ENCODE measurements at places on chromosomes 12 and 14.

DNA sequence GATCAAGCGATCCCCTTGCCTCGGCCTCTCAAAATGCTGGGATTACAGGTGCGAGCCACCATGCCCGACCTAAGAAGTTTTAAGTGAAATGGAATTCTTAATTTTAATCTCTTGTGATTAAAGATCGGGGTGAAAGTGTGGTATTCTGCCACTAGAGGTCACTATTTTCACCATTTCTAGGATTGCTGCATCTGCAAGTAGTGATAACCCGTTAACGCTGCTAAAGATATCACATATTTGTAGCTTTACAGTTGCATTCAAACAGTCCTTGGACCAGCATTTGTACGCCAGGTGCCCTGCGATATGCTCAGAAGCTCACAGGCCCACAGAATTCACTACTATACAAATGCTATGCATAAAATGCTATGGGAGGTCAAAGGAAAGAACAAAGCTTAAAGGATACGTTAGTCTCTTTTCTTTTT is 19.3 kb downstream of the CCDC62 start:
- DNase-seq = peak; percentile 87

DNA sequence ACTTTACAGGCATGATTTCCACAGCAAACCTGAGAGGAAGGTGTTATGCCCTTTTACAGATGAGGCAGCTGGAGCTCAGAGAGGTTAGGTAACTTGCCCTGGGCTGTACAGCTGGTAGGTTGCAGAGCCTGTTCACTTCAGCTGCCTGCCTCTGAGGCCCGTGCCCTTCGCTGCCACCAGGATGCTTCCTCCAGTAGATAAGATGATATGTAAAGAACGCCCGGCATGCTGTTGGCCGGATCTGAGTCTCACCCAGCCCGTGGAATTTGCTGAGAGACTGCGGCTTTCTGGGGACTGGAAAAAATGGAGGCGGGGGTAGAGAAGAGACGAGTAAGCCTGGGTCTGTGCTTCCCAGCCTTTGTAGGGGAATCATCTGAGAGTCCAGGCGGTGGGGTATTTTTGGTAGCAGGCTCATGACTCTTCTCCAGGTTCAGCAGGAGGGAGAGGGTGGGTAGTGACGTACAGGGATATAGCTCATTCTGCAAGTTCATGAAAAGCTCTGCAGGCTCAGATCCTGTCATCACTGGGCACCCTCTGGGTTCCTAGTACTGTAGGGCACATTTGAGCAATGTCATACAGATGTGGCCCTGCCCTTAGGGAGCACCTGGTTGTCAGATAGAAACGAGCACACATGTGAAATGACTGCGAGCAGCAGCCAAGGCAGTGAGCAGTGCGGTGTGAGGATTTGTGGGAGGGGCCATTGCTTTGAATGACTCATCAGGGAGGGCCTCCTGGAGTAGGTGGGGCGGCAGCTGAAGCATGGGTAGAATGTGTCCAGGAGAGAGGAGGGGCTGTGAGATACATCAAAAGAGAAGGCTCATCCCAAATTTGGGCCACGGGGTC is 159.4 kb downstream of the TSPAN9 start:
- no peak for DNase-seq

DNA sequence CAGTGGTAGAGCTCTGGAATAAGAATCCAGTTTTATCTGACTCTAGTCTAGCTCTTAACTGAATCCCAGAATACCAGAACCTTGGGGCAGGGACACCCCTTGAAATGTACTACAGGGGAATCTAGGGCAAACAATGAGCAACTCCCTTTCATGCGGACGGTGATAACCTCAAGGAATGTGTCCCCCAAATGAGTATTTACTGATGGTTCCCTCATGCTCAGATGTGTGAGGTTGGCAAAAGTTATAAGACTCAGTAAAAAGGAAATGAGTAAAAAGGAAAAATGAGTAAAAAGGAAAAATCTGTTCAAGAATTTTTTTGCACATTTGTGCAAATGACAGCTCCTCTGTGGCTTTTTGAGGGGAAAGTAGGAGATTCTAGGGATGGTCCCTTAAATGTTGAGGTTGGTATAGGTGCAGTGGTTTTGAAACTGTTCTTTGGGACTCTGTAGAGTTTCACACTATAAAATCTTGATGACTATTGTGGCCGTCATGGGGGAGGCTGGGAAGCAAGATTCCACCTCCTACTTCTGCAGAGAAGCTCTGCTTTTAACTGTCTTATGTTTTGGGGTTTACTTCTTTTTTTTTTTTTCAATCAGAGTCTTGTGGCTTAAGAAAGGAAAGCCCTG is 58.6 kb downstream of the NRXN3 start:
- no peak for DNase-seq

- no peak for DNase-seq
These were observed 25.9 kb downstream of the DUSP6 start for GRCh38 chr12:89326239-89327040.

GRCh38 chr12:114784526-114784925 is 100.6 kb upstream of the TBX3 start:
- no peak for DNase-seq

- DNase-seq = no peak
These were observed 154.1 kb downstream of the ZNF664 start for GRCh38 chr12:124126950-124127655.

DNA sequence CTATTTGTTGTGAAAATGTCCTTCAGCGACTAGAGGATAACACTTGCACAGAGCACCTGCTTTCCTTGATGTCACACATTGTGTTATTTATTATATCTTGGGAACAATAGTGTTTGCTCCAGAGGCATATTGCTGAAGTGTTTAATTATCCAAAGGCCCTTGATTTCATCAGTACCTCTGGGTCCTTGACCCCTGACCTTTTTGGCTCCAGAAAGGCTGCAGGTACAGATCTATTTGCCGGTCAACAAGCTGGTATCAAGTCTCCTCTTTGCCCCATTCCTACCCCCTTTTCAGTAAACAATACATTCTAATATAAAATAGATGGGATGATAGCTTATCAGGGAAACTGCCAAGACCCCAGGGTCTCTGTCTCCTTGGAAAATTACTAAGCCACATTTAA is 206.8 kb downstream of the DACT1 start:
- no peak for DNase-seq

DNA sequence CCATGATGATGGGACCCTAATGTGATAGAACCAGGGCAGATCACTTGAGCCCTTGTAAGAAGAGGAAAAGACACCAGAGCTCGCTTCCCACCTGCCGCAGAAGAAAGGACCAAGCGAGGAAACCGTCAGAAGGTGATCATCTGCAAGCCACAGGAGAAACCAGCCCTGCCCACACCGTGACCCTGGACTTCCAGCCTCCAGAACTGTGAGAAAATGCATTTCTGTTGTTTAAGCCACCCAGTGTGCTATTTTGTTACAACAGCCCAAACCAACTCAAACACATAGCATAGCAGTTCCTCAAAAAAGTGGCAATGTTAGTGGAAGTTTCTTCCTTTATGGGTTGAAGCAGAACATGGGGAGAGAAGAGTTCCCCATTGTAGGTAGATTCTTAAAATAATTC is 107.9 kb upstream of the BCL2L14 start:
- DNase-seq = no peak

DNA sequence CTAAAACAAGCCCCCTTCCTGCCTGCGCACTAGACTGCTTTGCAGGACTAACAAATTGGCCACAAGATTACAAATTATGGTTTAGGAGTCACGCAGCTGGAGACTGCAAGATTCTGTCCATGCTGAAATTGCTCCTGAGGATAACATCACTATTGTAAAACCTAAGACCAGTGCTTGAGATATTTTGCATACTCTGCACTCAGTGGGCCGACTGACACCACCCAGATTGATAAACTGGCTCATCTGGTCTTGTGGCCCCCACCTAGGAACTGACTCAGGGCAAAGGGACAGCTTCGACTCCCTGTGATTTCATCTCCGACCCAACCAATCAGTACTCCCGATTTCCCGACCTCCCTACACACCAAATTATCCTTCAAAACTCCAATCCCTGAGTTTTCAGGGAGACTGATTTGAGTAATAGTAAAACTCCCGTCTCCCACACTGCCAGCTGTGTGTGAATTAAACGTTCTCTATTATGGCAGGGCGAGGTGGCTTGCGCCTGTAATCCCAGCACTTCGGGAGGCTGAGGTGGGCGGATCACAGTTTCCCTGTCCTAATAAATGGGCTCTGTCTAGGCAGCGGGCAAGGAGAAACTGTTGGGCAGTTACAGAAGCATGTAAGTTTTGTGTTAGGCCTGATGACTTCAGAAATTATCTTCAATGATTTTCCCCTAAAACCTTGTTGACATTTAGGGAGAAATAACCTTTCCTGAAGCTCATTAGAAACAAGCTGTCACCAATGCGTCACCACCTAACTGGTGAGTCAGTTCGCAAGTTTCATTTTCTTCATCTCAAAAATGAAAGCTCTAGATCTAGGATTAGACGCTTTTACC is 5.3 kb upstream of the UBC start:
- DNase-seq = no peak

DNA sequence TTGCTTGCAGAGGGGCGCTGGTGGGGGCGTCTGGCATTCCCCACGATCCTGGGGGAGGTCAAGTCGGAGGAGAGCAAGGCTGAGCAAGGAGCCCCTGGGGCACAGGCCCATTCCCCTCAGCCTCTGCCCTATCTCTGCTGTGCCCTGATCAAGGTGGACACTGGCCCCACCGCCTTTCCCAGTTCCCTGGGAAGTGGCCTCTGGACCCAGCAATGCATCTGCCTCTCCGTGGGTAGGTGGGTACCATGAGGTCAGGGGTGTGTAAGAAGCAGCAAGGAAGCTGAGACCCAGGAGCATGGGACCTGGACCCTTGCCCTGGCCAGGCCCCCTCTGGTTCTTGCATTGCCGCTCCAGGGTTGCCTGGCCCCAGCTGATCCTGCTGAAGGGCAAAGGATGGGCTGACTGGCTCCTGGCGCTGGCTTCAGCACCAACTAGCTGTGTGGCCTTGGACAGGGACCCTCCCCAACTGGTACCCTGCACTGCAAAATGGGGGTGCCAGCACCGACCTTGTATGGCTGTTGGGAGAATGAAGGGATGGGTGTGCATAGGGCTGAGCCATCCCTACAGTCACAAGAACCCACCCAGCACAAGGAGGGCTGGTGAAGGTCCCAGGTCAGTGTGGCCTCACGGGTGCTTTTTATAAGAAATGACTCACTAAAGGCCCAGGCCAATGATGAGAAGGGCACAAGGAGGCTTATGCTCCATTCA is 19.6 kb downstream of the SLC25A29 start:
- no peak for DNase-seq

DNA sequence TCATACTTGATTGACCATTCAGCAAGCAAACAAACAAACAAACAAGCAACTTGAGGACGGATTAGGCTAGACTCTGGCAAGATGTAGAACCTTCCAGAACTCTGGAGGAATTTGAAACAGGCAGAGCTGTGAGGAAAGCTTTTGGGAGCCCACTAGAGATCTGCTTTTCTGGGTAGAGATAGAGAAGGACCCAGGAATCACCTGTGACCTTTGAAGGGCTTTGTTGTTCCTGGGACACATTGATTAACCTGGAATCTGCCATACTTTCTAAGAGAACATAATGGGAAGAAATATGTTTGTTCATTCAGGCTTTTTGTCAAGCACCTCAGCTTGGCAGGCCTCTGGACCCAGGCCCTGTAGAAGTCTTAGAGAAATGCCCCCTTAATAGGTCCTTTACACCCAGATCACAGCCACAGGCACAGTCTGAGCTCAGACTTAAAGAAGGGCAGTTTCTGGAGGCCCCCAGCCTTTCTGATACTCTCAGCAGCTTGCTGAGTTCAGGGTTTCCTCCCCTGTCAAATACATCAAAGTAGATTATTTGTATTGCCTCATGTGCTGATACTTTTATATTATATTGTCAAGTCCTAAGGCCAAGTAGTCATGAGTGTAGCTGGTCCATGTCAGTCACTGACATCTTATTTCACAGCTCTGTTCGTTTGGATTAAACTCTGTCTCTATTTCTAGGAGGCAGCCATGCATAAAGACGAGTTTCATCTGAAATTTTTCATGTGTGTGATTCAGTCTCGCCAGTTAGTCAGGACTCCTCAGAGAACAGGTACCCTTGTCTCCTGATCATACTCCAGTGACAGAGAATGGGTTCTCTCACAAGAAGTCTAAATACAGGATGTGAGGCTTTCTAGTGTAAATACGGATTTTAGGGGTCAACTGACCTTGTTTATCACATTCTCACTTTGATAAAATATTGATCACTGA is 1.1 kb upstream of the SENP1 start:
- DNase-seq = peak; percentile 25

DNA sequence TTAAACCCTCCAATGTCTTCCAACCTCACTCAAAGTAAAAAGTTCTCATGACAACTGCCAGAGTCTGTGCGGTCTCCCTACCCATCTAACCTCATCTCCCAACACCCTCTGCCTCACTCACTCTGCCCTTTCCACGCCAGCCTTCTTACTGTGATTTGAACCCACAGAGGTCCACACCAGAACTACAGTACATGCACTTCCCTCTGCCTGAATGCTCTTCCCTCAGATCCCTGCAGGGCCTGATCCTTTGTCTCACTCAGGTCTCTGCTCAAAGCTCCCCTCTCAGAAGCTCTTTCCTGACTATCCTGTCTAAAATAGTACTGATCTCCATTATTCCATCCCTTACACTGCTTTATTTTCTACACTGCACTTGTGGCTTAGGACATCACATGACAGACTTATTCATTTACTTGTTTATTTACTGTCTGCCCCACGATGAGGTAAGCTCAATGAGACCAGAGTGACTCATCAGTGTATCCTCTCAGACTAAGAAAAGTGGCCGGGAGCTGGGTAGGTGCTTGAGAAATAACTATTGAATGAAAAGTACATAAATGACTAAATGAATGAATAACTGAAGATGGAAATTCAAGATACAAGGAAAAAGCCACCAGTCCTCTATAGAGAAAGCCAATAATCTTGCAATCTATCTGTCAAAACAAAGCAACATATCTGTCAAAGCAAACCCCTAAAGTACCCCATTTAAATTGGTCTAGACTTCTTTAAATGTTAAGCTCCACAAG is 17.1 kb downstream of the POMT2 start:
- peak; percentile 32 for DNase-seq

- DNase-seq = no peak
These were observed 210.1 kb upstream of the DIO3 start for GRCh38 chr14:101351146-101351545.

DNA sequence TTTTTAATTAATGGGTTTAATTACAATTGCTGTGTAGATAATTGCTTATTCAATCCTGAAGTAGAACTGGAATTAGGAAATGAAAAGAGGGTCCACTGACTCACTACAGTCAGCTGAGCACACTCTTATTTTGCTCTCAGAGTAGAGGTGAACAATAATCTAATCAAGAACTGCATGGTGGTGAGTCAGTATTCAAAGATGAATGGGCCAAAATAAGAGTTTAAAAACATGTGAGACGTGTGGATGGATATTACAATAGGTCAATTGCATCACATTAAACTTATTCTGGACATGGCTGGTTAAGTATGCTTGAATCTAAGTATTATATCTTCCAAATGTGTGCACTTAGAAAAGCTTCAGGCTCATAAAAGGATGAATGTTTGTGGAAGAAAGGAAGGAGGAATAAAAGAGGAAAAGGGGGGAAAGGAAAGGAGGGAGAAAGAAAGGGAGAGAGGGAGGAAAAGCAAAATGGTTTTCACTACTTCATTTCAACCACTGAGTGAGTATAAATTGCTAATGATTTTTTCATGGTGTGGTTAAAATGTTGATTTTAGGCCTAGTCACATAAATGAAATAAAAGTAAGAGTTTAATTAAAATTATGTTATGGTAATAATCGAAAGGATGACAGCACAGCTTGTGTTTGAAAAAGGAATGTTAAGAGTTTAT is 27.0 kb upstream of the EEA1 start:
- DNase-seq = no peak

GRCh38 chr12:5554711-5555110 is 122.8 kb downstream of the NTF3 start:
- DNase-seq = no peak

All from erythroblast (primary cell).